ENCODE measurements at places on chromosomes 1 and 21.

DNA sequence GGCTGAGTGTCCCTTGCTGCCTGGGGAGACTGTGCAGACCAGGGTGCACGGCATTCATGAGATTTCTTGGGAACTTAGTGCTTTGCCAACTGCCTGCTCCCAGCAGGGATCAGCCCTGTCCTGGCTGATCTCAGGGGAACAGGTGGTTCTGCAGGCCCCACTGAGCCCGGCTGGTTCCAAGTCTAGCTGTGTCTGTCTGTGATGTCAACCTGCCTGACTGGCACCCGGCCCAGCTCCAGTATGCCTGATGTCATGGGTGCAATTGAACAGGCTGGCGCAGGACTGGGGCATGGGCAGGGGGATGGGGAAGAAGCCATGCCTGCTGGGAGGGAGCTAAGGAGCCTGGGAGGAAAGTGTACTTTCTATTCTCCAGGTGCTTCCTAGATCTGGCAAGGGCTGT is 227.1 kb downstream of the GRIK3 start:
- DNase-seq, result no peak

GRCh38 chr1:114149211-114149610 is 4.5 kb downstream of the SYT6 start:
- DNase-seq, result no peak

DNA sequence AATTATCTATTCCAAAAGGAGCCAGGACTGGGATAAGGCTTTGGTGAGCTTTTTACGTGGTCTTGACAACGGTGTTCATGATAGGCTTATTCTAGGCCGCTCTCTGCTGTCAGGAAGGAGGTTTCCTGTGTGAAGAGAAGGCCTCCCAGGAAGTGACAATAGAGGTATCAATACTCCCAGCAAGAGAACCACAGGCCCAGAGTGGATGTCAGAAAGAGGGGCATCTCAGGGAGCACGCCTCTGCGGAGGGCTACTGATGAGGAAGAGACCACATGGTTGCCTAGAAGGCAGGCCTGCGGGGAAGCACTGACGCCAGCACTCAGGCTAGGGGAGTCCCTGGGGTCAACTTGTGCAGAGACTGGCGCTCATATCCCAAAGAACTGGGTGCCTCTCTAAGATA is 60.4 kb downstream of the ITPKB start:
- no peak for DNase-seq

- no peak for DNase-seq
These were observed at the start of gene UBASH3A for GRCh38 chr21:42403611-42404231. TSS of gene UBASH3A (plus strand) at chr21:42403902. CDS start at chr21:42403946, 44 bp downstream.

DNA sequence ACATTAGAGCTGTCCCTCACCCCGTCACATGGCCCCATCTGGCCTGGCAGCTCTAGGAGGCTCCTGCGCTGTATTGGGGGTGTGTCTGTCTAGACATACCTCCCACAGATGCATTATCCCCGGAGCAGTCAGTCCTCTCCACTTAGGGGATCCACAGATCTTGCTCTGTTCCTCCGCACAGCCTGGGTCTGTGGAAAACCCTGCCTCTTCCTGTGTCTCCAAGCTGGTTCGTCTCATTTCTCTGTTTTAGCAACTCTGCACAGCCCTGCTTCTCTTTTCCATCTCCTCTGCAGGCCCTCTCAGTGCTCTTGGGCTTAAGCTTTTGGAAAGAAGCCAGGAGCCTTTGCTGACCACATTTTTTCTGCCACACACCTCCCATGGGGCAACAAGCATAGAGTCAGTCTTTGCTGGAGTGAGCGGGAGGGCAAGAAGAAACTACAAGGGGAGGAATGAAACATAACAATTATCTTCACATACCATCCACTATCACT is 241.5 kb downstream of the FOXD2 start:
- DNase-seq, result no peak

GRCh38 chr1:107016376-107016978 is 40.0 kb upstream of the PRMT6 start:
- no peak for DNase-seq

GRCh38 chr1:59057211-59057694 is 239.6 kb upstream of the FGGY start:
- no peak for DNase-seq

DNA sequence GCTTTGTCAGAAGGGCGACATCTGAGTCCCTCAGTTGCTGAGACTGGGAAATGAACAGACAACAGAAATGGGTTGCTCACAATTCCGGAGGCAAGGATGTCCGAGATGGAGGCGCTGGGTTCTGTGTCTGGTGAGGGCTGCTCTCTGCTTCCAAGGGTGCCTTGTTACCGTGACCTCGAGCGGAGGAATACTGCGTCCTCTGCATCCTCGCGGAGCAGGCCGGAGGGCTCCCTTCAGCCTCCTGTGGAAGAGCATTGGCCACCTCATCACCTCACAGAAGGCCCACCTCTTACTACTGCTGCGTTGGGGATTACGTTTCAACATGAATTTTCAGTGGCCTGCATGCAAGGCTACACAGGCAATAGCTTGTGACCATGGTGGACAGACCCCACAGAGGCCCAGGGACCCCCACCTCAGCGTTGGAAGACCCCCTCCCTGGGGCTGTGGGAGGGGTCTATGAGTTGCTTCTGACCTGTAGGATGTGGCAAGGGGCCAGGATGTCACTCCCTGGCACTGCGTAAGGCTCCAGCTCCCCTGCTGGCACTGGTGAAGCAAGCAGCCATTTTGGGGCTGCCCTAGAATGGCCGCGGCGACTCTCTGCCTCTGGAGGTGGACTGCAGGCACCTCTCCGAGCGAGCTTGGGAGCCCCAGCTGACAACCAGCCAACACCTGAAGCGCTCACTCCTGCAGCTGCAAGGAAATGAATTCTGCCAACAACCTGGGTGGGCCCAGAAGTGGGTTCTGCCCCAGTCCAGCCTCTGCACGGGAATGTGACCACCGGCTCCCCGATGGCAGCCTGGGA is 36.3 kb upstream of the COL6A1 start:
- no peak for DNase-seq

DNA sequence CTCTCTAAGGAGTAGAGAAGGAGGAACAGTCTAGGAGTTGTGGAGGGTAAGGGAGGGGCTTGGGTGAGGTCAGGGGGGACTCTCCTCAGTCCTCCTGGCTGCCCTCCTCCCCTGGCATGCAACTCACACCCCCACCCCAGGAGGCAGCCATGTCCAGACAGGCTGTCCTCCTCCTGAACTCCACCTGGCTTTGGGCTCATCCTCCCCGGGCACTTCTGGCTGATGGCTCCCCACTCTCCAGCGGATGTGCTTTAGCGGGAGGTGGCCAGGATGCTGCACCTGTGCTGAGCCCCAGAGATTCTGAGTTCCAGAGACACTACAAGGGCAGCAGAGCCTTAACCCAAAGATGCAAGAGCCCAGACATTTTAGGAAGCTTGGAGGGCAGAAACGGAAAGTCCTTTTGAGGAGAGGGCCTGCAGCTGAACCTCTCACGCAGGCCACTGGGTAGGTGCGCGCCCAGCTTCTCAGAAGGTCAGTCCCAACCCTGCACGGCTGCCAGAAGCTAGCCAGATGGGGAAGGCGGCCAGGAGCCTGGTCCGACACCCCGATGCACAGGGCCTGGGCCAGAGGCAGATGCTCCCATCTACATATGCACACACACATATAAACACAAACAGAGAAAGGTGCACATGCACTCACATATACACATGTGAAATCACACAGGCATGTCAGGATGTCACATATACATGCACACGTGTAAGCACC is 83.4 kb downstream of the PDE9A start:
- DNase-seq, result no peak
